Stimulated activated CD8-positive, alpha-beta memory T cell treated with anti-CD3 and anti-CD28 coated beads, Interleukin-4, amount 100 ng/mL, for 48 hours (primary cell): ENCODE measurements at places on chromosomes 5 and 9.

DNA sequence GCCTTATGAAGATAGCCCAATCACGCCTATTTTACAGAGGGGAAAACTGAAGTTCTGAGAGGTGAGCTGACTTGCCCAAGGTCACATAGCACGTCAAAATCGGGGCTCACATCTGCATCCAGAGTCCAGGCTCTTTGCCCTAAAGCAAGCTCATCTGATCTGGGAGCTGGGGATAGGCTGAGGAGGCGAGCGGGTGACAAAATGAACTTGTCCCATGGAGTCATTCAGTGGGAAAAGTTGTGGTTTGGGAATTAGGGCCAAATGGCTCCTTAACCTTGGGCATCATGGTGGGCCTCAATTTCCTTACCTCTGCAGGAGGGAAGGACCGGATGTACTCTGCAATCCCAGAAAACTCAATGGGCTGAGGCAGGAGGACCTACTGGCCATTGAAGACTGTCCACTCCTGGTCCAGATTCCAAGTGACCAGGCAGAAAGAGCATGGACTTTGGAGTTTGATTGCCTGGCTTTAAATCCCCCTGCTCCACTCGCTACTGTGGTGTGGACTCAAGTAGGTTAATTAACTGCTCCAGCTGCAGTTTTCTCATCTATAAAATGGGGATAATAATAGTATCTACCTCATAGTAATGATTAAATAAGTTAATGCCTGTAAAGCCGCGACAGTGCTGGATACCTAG is 160.4 kb downstream of the RGS3 start:
- DNase-seq, result no peak

DNA sequence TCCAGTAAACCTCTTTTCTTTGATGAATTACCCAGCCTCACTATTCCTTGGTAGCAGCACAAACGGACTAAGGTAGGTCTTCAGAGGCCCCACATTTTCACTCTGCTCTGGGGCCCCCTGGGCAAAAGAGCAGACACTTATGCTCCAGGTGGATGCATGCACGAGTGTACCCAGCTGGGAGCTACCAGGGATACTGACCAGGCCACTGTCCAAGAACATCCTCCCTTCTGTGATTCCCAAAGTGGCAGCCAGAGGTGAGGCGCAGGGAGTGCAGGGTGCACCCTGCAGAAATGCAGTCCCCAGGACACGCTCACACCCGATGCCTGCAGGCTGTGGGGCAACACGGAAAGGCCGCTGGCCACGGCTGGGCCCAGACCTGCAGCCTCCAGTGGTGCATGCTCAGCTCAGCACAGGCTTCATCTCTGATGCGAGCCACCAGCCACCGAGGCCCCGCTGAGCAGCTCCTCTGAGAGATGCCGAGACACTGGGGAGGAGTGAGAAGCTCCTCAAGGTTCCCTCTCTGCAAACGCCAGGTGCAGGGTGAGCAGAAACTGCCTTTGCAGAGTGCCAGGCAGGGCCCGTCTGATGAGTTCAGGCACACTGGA is 48.1 kb upstream of the OLFM1 start:
- no peak for DNase-seq

DNA sequence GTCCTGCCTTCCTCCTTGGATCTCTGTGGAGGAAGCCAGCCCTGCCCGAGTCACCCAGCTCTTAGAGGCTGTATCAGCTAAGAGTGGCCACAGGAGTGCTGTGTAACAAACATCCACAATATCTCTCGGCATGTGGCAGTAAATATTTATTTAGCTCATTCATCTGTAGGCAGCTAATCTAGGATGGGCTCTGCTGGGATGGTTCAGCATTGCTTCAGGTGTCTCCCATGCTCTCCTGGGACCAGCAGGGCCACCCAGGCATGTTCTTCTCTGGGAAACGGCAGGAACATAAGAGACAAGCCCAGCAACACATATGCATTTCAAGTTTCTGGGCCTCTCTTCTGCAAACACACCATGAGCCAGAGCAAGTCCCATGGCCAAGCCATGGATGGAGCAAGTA is 56.1 kb downstream of the HRH2 start:
- DNase-seq, result no peak

DNA sequence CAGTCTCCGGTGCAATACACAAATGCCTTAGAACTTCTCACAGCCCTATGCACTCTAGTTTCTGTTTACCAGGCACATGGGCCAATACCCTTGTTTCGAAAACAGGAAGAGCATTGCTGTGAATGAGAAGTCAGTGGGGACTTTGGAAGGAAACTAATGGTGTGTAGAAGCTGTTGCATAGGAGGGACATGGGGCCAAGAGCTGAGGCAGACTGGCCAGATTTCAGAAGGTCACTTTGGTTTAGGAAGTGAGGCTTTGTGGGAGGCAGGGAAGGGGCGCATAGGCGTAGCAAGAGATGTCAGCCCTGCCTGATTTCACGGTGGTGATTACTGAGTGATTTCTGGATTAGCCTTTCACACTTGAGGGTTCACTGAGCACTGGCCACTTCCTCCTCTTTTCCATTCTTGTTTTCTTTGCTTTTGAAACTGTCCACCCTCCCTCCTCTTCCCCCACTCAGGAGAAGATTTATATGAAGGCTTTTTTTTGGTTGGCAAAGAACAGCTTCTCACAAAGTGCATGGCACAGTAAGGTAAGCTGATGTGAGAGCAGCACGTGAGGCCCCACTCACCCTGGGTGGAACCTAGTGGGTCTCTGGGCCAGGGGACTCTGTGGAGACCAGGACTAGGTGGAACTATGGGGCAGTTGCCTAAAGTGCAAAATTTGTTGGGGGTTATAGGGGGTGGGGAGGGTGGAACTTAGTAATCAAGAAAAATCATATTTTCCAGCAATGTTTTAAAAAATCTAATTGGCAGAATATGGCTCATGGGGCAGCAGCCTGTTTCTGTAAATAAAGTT is 6.1 kb upstream of the TMEM252 start:
- no peak for DNase-seq

- DNase-seq, result no peak
These were observed 198.6 kb downstream of the GADD45G start for GRCh38 chr9:89803403-89803802.

DNA sequence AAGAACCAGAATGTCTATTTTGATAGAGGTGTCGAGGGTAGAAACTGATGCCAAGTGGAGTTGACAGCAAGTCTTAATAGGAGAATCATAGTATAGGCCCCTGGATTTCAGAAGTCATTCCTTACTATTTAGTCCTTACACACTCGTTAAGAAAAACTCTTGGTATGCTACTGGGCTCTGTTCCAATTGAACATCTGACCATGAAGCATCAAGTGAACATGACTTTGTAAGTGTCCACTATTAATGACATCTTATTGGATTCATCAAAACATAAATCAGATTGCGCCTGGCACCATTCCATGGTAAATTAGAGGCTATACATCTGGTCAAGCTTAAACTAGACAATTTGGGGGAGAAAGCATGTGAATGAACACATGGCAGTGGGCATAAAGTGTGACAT is 1056.5 kb upstream of the EDIL3 start:
- no peak for DNase-seq

GRCh38 chr5:79842991-79843390 is 148.1 kb downstream of the MTX3 start:
- DNase-seq, result no peak

DNA sequence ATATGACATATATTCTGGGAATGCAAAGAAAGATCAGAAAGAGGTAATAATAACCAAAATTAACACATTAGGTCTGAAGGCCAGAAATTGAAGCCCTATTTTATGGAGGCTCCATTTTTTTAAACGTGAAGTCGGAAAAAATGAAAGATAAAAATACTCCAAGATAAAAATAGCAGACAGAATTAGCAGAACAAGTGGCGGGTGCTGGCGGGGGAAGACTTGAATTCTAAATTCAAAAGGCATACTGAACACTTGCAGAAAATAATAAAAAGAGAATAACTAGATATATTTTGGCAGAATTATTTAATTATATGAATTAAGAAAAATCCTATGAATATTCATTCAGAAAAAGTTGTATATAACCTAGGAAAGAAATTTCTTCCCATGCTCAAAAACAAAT is 543.7 kb upstream of the ACO1 start:
- no peak for DNase-seq

GRCh38 chr9:21357479-21358460 is 7.1 kb upstream of the IFNA6 start:
- no peak for DNase-seq

GRCh38 chr9:9563817-9564216 is 1049.0 kb downstream of the PTPRD start:
- no peak for DNase-seq

DNA sequence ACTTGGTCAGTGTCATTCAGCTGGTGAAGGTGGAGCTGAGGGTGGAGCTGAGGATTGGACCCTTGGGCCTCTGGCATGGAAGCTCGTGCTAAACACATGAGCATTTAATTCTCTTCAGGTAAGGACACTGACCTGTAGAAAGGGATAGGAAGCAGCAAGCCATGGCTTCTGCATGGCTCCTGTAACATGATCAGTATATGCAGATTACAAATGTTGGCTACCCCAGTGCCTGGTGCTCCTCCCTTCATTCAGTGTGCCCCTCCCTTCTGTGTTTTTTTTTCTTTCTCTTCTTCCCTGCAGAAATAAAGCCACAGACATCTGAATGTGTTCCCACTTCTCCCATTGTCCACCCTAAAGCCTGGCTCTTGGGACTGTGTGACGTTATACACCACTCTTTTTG is 52.9 kb downstream of the ARHGAP26 start:
- no peak for DNase-seq

GRCh38 chr9:91802391-91802790 is 147.6 kb downstream of the ROR2 start:
- no peak for DNase-seq

- no peak for DNase-seq
These were observed 680.7 kb downstream of the PRR16 start for GRCh38 chr5:121144764-121145163.

DNA sequence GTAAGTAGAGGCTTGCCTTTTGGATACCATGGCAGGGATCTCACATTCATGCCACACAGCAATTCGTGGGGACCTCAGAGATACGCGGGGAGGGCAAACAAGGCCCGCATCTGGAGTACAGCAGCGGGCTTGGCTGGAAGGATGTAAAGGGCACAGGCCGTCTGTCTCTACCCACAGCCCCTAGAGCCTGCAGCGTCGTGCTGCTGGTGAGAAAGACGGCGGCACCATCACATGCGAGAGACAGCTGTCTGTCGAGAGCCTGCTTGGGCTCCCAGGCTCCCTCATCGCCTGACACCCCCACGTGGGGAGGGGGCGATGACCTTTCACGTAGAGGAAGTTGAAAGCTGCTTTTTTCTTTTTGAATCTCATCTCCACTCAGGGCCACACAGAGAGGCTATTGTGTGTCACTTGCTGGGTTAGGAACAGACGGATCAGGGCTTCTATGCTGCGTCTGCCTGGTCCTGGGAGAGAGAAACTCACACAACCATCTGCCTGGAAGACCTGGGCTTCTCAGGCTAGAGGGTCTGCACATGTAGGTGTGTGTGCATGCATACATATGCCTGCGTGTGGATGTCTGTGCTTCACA is 134.6 kb upstream of the PPP1R26 start:
- DNase-seq, result no peak

DNA sequence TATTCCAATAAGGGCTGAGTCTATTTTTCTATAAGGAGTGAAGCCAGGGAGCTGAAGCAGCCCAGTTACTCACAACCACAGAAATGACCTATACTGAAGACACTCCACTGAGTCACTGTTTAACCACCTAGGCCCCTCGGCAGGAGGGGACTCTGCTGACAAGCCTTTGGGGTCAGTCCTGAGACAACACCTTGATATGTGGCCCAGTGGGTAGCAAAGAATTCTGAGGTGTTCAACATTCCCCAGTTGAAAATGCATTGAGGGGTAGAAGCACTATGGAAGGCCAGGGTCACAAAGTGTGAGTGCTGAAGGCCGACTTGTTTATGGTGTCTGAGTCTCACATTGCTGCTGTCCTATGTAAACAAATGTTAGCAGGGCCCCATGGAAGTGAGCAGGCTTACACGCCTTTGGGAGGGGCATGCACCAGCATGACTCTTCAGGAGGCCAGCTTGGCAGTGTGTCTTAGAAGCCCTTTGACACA is 112.6 kb upstream of the NFIL3 start:
- DNase-seq, result no peak
